ENCODE measurements at places on chromosomes 16 and 17. TPM values are rescaled to one million over a fixed set of nuclear protein-coding genes. Genes with fewer than 3 reads are reported as not detected.
A peak's percentile ranks its signal among the peaks of the same experiment; 100 is the strongest.

DNA sequence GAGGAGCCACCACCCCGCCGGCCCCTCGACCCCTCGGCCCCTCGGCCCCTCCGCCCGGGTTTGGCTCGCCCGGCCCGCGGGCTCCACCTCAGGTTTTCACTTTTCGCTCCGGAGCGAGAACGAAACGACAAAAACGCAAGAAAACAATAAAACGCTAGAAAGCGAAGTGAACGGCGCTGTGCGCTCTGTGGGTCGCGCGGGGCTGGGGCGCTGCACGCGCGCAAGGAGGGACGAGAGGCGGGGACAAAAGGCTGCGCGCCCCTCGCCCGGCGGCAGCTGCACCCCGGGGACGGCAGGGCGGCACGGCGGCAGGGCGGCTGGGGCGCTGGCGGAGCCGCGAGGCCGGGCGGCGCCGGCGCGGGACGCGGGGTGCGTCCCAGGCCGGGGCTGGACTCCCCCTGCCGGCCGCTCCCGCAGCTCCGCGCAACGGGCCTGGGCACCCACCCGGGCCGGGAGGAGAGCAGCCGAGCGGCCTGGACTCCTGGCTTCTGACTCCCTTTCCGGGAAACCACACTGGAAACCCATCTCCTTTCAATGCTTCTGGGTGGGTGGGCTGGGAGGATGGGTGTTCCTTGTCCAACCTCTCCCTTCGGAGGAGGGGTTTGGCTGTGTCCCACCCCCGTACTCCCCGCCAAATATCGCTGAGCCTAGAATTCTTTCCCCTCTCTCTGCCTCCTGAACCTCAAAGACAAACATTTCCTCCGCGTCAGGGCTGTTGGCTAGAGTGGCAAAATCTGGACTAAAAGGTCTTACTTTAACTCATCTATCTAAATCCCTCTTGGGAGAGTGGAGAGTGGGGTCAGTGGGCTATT lies 9.9 kb downstream of the TBX2 start:
- DNase-seq, result peak; percentile 84

GRCh38 chr16:31009120-31009519 lies 1.3 kb downstream of the STX1B start:
- no peak for DNase-seq

DNA sequence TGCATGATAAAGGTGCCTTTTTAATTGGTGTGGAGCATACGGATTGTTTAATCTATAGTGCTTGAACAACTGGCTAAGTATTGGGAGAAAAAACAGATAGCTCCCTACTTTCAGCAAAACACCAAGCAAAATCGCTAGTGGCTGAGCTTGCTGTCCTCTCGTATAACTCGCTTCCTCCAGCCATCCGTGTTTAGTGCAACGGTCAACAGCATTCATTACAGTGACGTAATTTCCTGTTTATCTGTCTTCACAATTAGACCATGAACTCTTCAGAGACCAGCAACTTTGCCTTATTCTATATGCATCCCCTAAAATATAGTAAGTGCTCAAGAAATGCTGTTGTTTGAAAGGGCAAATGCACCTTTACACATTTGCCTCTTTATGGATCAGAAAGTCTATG lies 511.9 kb downstream of the HAPSTR1 start:
- no peak for DNase-seq

GRCh38 chr16:22324787-22325597 lies 27.8 kb downstream of the POLR3E start:
- DNase-seq, result no peak

GRCh38 chr16:63719926-63720325 lies 1401.9 kb downstream of the CDH11 start:
- DNase-seq, result no peak

DNA sequence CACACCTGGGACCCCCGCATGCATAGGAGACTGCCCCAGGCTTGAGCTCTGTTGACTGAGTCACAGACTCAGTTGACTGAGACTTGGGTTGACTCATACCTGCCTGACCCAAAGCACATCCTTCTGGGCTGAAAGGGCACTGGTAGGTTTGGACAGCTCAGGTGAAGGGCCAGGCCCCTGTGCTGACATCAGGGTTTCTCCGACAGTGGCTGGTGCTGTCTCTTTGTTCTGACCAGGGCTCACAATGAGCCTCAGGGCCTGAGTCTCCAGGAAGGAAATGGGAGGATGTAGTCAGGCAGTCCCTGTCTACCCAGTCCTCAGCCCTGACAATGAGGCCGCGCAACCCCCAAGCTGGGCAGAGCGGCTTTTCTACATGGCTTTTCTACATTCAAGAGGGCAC lies 6.5 kb downstream of the SPNS2 start:
- DNase-seq, result no peak

DNA sequence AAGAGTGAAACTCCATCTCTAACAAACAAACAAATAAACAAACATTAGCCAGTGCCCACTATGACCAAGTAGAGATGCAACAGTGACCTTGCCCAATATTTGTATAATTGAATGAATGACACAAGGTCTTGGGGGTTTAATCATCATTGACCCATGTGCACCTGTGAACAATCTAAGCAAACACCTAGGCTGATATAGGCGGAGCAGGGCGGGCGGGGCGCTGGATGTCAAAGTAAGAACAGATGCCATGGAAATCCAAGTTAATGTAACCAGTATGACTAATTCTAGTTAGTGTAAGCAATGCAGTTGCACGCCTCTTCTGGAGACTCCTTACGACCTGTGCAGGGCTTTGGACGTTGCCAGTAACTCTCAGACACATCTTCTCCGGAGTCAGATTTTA lies 17.6 kb downstream of the RCVRN start:
- DNase-seq, result no peak

PHF23 gene
- 29.4 TPM for total RNA-seq

NECAB2 gene
- 0.84 TPM for total RNA-seq

CCDC154 gene
- total RNA-seq, result 1.6 TPM

CHST4 gene
- not detected for total RNA-seq

TBC1D3B gene
- total RNA-seq, result 2.8 TPM
